ENCODE measurements at places on chromosomes 4 and X.

- no peak for DNase-seq
Observed at GRCh38 chrX:27746516-27746915, 61.3 kb upstream of the MAGEB10 start.

- DNase-seq = no peak
Observed at GRCh38 chr4:152321398-152321797, 214.5 kb downstream of the FBXW7 start.

- no peak for DNase-seq
Observed at GRCh38 chrX:69070949-69071650, 94.2 kb downstream of the PJA1 start.

DNA sequence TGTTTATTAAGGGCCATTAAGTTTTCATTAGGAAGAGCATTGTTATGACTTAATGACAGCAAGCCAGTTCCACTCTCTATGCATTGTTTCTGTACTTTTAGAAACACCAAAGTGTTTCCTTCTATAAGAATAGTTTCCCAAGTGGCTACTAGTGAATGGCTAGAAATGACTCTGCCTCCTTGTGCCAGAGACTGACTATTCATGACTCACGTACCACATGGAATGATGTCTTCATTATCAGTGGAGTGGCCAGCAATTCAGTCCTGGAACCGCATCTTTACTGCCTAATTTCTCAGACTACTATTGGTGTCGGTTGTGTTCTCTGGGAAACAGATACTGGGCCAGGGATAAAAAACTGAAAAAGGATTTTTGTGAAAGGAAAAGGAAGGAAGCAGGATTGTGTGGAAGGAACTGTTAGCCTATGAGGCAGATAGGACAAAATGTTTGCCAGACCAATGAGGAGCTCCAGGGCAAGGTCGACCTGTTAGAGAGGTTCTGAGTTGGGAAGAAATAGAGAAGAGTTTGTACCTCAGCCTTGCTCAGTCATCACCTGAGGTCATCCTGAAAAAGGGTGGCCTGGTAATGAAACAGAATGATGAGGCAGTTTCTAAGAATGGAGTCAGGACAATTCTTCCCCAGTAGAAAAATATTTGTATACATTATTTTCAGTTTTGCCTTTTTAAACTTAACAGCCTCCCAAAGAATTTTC lies 218.6 kb downstream of the SPCS3 start:
- DNase-seq = no peak

GRCh38 chr4:40246011-40246900 lies 49.4 kb downstream of the RHOH start:
- no peak for DNase-seq

DNA sequence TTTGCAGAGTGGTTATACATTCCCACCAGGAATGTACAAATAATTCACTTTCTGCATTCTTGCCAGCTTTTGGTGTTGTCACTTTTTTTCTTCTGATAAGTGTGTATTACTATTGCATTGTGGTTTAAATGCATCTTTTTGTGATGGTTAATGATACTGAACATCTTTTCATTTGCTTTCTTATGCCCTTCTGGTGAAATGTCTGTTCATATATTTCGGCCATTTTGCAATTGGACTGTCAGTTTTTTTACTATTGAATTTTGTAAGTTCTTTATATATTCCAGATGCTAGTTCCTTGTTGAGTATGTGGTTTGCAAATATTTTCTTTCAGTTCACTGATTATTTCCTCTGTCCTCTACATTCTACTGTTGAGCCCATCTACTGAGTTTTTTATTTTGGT lies 19.4 kb upstream of the BMP2K start:
- no peak for DNase-seq

DNA sequence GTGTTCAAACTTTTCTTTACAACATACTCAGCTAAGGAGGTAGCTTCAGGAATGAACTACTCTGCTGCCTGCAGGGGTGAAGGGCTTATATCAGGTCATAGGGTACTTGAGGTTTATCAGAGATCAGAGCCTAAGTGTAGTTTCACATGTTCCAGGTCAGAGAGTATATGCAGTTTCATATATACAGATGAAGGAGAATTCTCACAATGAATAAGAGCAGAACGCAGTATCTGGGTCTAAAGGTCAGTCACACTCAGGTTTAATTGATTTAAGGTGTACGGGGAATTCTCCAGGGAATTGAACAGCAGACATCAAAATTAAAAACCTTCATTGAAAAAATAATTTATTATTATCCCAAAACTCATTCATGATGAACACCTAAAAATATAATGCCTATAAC lies 700.6 kb downstream of the TECRL start:
- DNase-seq = no peak

GRCh38 chrX:20432048-20432447 lies 165.3 kb upstream of the RPS6KA3 start:
- DNase-seq = no peak

- no peak for DNase-seq
Observed at GRCh38 chrX:2416851-2417604, 83.7 kb downstream of the DHRSX start.
